GF-D8 (cell line): ENCODE measurements at places on chromosomes 7 and 10.

DNA sequence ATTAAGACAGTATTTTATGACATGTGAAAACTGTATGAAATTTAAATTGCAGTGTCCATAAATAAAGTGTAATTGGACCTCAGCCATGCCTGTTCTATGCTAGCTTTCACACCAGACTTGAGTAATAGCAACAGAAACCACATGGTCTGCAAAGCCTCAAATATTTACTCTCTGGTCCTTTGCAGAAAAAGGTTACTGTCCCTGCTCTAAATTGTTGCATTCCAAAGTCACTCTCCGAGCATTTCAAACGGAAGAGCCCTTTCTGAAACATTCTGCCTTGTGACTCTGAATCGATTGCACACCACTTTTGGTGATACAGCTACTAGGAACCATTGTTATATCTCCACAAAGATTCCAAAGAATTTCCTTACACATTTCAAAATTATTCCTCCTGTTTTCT is 81.0 kb upstream of the STK17A start:
- no peak for DNase-seq

- no peak for DNase-seq
Measured at GRCh38 chr10:16392531-16393069, 44.2 kb upstream of the PTER start.

GRCh38 chr10:19003341-19003740 is 45.3 kb upstream of the MALRD1 start:
- DNase-seq: no peak

- DNase-seq: no peak
Measured at GRCh38 chr7:85022064-85022697, 164.7 kb downstream of the SEMA3D start.

GRCh38 chr7:128974241-128974934 is 36.7 kb downstream of the IRF5 start:
- DNase-seq: no peak
